ACHN (cell line): ENCODE measurements at places on chromosomes 4 and X.
A peak's percentile ranks its signal among the peaks of the same experiment; 100 is the strongest.

- DNase-seq = no peak
These were observed 12.8 kb downstream of the CYSLTR1 start for GRCh38 chrX:78314561-78314960.

GRCh38 chr4:25540734-25541133 lies 114.9 kb upstream of the SLC34A2 start:
- no peak for DNase-seq

DNA sequence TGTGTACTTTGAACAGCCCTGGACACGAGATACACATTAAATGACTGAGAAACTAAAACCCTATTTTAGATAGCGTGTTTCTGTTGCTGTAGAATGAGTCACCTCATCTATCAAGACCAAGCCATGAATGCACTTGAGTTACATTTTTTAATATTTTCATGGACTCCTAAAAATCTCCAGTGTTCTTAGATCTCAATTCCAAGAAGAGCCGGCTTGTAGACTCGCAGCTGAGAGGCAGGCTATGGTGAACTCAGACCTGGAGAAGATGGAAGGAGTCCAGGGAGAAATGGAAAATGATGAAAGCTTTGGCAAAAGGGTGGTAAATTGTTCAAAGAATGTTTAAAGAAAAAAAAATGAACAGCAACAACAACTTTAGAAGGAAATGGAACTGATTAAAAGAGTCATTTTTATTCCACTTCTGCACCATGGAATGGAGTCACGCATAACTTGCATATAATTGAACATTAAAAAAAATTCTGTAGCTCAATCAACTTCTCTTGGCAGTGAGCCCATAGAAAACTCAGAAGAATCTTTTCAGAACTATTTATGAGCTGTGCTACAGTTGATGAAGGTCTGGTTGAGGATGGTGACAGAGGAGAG lies 129.8 kb downstream of the MXRA5 start:
- no peak for DNase-seq

DNA sequence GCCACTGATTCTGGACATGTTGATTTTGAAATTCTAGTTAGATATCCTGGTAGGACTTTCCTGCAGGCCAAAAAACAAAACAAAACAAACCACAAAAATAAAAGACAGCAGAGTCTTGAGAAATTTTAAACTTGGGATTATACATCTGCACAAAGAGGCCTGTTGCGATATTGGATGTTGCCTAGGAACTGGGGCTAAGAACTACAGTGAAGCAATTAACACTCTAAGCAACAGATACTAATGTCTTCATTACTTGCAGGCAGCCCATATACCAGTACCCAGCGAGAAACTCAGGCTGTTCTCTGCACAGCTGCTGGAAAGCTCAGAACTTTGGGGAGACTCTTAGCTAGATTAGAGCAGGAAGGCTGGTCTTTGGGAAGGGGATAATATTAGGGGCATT lies 69.1 kb upstream of the SCOC start:
- no peak for DNase-seq

GRCh38 chrX:136203951-136204350 lies 47.2 kb downstream of the MAP7D3 start:
- DNase-seq = no peak

- no peak for DNase-seq
These were observed 22.4 kb downstream of the RAB33B start for GRCh38 chr4:139476363-139476762.

GRCh38 chrX:130024127-130024526 lies 41.7 kb downstream of the BCORL1 start:
- DNase-seq = peak; percentile 65

- no peak for DNase-seq
These were observed 106.9 kb upstream of the FTHL17 start for GRCh38 chrX:31178769-31179125.

GRCh38 chr4:83112231-83112630 lies 2.3 kb downstream of the PLAC8 start:
- no peak for DNase-seq

DNA sequence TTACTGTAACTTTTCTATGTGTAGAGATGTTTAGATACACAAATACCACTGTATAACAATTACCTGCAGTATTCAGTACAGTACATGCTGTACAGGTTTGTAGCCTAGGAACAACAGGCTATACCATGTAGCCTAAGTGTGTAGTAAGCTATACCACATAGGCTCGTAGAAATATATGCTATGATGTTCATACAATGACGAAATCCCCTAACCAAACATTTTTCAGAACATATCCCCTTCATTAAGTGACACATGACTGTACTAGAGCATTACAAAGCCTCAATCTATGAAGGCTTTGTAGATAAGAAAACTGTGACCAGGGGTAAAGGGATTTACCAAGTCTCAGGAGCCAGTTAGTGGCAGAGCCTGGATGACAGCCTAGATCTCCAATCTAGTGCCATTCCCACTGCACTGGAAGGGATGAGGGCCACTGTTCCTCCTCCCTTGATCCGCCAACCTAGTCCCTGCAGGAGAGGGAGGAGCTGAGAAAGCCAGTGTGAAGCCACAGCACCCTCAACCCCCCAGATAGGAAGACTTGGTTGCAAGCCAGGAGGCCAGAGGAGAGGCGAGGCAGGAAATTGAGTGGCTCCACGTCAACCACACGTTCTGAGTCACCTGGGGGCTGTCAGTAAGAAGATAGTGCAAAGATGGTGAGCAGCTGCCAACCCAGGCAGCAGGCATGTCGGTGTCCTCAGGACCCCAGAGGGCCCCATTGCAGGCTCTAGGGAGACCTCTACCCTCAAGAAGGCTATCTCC lies 227.7 kb downstream of the BCOR start:
- peak; percentile 22 for DNase-seq

DNA sequence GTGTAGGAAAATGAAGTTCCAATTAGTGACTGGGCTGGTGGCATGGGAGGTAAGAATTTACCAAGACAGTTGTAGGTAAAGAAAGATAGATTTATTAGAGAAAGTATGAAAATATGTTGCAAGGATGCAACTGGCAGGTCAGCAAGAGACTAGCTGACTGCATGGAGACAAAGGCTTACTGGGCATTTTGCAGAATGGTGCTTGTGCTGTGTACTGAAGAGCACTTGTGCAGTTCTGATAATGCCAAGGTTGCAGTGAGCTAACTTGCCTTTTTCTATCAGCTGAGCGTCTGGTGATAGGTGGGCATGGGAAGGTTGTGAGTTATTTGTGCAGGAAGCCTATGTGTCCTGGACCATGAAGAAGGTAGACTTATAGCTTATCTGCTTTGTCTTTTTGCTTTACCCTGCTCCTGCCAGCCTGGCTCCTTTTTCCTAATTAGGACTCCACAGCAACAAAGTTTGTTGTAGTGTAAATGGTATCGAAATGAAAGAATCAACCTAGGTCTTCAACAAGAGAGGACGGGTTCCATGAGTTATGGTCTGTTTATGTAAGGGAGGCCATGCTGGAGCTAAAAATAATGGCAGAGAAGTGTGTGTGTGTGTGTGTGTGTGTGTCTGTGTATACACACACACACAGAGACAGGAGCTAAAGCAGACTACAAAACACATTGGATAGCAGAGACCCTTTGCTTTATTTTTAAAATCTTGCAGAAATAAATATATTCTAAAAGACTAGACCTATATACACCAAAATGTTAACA lies 15.0 kb downstream of the BST1 start:
- DNase-seq = peak; percentile 19

GRCh38 chr4:104693601-104694201 lies 199.0 kb upstream of the CXXC4 start:
- peak; percentile 27 for DNase-seq

GRCh38 chr4:11312389-11312788 lies 116.3 kb downstream of the HS3ST1 start:
- DNase-seq = no peak
